Cerebellum (tissue), 4 donors: ENCODE measurements at places on chromosomes 2 and 18.

DNA sequence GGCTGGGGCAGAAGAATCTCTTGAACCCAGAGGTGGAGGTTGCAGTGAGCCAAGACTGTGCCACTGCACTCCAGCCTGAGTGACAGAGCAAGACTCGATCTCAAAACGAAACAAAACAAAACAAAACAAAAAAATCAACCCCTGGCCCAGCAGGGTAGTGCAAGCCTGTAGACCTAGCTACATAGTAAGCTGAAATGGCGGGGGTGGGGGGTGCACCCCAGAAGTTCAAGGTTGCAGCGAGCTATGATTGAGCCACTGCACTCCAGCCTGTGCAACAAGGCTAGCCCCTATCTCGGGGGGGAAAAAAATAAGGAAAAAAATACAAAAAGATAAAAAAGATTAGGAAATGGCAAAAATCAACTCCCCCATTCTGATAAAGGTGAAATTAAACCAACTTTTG, 6.4 kb downstream of the ATL2 start:
- DNase-seq = no peak

- no peak for DNase-seq
Observed at GRCh38 chr18:79608535-79608934, 71.1 kb upstream of the CTDP1 start.

DNA sequence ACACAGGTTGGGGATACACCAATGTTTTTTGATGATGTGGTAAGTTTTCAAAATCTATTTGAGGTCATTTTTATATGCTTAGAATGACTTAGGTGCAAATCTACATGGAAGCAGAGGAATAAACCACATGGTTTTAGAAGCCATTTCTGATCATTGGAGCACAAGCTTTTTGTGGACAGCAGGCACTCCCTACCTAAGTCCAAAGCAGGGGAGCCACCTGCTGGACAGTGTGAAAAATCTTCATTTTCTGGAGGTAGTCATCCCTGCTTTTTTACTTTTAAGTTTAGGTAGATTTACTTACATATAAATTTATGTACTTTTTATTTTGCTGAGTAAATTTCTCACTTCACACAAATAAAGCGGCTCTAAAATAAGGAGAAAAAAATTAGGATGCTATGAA, 323.2 kb downstream of the PLCL1 start:
- peak; percentile 32 for DNase-seq

DNA sequence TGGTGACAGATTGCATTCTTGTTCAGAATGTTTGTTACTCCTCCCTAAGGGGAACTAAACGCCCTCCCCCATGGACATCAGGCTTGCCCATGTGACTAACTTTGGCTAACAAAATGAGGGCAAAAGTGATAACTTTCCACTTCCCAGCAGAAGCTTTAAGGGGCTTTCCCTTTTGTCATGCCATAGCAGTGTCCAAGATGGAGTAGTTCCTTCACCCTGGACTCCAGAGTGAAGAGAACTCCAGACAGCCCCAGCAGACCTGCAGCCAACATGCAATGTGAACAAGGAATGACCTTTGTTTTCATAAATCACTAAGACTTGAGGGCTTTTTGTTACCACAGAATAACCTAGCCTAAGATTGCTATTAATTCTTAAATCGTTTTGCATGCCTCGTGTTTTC, 163.5 kb downstream of the ZEB2 start:
- no peak for DNase-seq

DNA sequence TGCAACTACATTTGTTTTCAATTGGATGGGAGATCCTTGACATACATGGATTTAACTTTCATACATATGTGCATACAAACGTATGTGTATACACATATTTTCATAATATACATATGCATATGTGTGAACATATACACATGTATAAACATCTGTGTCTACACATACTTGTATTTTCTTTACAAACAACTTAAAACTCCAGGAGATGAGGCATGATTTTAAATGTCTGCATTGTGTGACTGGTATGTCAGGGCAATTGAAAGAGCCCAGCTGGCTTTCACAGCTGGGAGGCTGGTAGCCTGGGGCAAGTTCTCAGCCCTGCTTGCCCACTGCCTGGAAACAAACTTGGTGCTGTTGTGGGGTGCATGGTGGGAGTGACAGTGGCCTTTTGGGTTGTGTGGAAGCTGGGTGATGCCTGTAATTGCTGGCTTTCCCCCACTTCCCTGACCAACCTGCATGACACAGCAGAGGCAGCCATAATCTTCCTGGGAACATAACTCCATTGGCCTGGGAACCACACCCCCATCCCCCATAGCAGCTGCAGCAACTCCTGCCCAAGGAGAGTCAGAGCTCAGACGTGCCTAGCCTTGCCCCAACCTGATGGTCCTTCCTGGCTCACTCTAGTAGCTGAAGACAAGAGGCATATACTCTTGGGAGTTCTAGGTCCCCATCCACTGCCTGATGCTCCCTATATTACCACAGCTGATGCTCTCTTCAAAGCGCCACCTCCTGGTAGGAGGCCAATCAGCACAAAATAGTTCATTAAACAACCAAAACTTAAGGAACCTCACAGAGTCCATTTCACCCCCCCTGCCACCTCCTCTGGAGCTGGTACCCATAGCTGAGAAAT, 158.3 kb downstream of the CERS6 start:
- DNase-seq = no peak

DNA sequence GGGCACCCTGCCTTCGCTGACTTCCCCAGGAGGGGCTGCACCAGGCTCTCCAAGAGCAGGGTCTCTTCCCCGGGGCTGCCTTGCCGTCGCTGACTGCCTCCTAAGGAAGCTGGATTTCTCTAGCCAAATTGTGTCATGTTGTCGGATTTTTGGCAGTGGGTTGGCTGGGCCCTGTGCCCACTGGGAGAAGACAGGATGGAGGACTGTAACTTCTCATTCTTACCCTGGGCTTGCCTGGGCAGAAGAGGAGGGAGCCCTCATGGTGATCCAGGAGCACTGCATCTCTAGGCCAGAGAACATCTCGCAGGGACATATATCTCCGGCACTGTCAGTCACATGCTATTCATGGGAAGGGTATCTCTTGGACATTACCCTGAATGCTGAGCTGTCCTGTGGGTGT, 6.3 kb downstream of the MYO7B start:
- DNase-seq = no peak

- no peak for DNase-seq
Observed at GRCh38 chr2:70580352-70580751, 26.7 kb upstream of the TGFA start.

GRCh38 chr2:2286592-2286991, 44.5 kb downstream of the MYT1L start:
- DNase-seq = no peak

- DNase-seq = no peak
Observed at GRCh38 chr2:148988337-148988736, 50.2 kb upstream of the LYPD6B start.

GRCh38 chr2:122749405-122749804, 994.0 kb downstream of the TSN start:
- DNase-seq = no peak

DNA sequence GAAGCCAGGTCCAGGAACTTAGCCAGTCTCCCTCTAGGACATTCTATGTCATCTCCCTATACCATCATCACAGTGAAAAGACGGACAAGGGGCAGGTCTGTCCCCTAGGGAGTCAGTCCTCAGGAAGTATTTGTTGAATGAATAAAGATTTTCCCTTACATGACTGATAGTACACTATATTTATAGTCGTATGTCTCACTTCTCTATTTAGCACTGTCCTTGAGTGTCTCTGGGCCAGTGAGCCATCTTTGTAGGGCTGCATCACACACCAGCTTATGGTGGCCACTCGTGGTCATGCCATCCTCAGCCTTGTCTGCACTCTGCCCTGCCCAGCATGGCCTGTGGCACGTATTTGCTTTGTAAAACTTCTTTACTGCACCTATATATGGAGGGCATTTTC, 25.8 kb downstream of the PTPN18 start:
- no peak for DNase-seq

- no peak for DNase-seq
Observed at GRCh38 chr2:238652771-238653157, 195.1 kb upstream of the TWIST2 start.

- no peak for DNase-seq
Observed at GRCh38 chr2:30179536-30179935, 32.7 kb downstream of the YPEL5 start.

GRCh38 chr18:9755615-9756014, 47.5 kb downstream of the RAB31 start:
- DNase-seq = no peak

- DNase-seq = no peak
Observed at GRCh38 chr2:208638059-208638458, 231.5 kb downstream of the PTH2R start.

- peak; percentile 77 for DNase-seq
Observed at GRCh38 chr2:216698895-216699294, 3.5 kb upstream of the IGFBP5 start.
